ENCODE measurements at places on chromosomes 5 and 9.

DNA sequence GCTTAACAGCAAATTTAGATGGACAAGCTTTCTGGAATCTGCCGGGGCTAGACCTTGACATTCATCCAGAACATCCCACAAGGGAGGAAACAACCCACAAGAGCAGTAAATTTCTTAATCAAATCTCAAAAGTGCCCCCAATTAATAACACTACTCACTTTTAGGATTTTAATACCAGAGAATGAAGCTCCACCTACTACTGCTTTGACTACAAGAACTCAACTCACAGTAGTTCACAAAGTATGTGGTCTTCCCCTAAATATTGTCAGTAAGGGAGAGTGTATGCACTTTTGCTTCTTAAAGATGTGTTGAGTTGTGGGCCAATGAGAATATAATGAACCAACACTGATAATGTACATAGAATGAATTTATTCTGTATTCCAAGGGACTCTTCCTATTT, 94.7 kb downstream of the EBF1 start:
- DNase-seq: no peak

DNA sequence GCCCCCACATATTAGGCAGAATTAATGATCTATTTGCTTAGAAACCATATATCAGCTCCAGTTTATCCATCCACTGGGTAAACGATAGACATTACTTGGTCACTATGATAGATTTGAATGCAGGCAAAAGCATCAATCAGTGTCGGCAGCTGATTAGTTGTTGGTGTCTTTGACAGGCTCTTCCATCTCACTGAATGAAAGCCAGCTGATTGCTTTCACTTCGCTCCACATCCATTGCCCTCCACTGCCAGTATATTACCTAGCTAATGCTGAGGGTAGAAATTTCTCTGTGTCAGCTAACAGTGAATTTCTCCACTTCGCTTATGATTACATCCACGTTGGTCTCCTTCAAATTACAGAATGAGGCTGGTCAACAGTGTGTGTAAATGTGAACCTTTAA, 821.3 kb upstream of the TYRP1 start:
- DNase-seq: peak; percentile 85

DNA sequence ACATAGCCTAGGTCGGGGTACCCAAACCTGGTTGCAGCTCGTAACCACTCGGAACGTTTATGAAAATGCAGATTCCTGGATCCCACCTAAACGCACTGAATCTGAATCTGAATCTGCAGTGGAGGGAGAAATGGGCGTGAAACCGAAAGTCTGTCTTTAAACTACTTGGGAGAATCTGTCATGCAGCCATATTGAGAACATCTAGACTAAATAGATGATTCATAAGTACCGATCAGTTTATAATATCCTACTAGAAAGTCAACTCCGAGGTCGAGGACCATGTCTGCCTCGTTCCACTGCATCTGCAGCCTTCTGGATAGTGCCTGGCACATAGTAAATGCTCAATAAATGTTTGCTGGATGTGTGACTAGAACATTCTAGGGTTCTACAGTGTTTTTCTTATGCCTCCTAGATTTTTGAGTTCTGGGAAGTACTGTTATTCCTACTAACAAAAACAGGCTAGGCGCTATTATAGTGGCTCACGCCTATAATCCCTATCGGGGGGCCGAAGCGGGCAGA, 632 bp downstream of the COQ4 start:
- DNase-seq: no peak

- no peak for DNase-seq
Observed at GRCh38 chr9:2085716-2086115, 70.6 kb downstream of the SMARCA2 start.

DNA sequence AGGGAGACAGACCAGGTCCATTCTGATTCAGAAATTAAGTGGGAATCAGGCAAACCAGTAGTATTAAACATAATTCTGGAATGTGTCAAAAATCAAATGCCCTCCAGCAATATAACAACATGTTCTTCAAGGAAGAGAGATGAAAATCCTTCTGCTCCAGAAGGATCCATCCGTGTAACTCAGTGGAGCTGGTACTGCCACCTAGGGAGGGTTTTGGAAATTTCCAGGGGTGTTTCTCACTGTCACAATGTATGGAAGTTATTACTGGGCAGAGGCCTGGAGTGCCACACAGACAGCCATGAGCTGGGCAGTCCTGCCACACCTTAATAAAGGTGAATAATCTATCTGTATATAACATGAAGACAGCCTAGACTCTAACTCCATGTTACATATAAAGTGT, 87.5 kb downstream of the TTLL11 start:
- DNase-seq: no peak

DNA sequence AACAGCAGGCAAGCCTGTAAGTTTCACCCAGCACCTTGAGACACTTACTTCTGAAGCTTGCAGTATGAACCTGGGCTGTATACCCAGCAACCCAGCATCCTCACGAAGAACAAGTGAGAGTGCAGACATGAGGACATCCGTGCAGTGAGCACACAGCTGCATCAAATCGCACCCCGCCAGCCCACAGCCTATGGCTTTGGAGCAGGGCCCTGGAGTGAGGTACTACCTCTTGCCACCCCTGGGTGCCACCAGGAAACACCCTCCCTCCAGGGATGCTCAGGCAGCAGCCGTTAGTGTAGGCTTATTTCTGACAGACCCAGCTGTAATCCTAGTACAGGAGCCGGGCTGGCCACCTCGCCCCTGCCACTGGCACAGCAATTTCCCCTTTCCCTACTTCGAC, 81.4 kb downstream of the ATPSCKMT start:
- DNase-seq: no peak

GRCh38 chr9:71763832-71764231, 4.5 kb downstream of the CEMIP2 start:
- no peak for DNase-seq

DNA sequence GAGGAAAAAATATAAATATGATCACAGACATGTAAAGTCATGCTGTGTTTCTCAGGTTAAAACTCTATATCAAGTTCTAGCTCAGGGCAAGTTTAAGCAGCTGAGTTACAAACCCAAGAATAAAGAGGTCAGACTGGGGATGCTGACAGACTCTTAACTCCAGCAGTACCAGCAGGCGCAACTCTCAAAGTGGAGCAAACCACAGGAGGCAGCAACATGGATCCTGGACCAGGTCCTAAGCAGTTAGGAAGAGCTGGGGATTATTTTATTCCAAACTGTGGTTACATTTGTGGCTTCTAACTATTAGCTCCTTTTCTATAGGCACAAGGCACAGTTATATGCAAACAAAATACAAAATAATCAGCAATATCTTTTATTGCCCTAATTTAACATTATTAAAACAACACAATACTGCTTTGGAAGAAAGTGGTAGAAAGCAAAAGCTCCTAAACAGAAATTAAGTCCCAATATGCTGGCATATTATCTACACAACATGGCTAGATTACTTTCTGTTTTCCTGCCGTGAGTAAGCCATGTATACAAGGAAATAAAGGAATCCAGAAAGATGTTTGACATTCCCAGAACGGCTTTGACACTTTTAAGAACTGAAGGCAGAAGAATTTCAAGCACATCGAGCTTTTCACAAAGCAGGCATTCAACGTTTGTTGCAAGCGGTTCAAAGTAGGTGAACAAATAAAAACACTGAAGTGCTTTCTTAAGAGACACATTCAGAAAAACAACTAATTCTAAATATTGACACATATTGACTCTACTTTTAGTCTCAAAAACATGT, 378.8 kb upstream of the ZNF608 start:
- no peak for DNase-seq

DNA sequence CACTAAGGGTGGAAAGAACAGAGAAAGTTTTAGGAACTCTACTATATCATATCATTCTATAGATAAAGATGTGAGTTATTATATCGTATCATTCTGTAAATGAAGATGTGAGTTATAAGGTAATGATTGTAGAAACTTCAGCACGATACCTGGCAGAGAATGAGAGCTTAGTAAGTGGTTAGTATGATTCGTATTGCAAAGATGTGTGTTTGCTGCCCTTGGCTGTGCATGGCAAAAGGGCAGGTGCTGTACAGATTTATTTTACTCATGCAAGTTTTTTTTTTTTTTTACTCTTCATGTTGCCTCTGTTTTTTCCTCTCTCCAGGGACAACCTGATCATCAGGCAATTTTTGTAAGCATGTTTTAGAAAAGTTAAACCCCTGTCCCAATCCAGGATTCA, 83.3 kb downstream of the EGFLAM start:
- DNase-seq: no peak

DNA sequence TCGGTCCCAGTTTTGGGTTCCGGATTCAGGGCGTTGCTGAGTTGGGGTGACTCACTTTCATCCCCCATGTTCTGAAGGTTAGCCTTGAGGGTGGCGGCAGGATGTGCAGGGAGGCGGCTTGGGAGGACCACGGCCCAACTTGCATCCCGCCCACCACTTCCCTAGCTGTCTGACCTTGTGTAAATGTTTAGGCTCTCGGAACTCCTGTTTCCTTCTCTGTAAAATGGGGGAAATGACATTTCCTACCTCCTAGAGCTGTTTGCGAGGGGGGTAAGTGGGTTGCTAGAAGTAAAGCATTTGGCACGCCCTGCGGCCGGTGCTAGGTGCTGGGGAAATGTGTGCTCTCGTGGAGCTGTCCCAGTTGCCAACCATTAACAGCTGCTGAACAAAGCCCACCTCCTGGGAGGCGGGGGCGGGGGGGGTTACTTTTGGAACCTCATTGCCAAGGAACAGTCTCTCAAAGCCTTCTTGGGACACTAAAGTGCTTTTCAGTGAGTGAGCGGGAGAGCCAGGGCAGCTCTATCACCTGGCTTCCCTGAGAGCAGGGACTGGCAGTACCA, 27.5 kb downstream of the PTGES2 start:
- DNase-seq: no peak

DNA sequence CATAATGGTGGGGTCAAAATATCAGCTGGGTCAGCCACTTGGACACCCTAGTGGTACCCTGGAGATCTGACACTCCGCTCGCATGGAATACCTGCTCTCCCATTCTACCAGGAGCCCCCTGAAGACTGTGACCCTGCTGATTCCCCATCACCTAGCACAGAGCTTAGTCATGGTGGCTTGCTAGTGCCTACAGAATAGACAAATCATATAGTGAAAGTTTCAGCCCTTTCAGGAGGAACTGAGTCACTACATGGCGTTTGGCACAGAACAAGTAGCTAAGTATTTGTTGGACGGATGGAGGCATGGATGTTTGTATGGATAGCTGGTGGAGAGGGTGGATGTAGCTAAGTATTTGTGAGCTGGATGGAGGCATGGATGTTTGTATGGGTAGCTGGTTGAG, 65.3 kb downstream of the LMX1B start:
- no peak for DNase-seq

DNA sequence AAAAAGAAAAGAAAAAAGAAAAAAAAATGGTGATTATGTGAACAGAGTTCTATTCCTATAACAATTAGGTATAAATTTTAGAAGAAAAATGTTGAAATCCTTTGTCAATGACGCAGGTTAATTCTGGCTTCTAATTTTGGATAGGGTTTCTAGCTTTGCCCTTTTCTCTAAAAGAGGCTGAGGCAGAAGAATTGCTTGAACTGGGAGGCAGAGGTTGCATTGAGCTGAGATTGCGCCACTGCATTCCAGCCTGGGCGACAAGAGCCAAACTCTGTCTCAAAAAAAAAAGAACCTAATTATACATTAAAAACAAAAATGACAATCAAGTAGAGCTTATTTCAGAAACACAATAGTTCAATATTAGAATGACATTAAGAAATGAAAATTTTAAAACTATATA, 2.9 kb downstream of the STXBP1 start:
- DNase-seq: no peak

DNA sequence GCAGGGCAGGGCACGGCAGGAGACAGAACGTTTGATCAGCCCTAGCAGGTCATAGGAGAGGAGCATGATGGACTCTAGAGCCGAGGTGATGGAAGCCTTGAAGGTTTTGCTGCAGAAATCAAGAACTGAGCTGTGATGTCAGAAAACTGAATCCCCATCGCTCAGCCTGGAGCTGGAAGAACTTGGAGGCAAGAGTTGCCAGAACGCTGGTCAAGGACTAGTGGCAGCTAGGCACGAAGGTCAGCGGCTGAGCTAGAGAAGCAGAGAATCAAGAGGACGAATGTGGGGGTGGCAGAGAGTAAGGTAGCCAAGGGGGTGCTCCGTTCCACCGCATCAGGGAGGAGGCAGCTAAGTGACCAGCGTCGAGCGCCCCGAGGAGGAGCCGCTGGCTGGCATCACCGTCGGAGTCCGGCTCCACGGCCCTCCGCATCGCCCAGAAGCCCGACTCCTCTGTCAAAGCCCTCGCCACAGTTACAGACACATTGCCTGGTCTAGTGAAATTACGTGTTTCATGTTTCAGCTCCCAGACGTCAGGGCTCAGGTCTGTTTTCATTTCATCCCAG, 1.2 kb upstream of the GALNT10 start:
- DNase-seq: no peak

- DNase-seq: no peak
Observed at GRCh38 chr9:36835271-36835996, 198.6 kb downstream of the PAX5 start.

- DNase-seq: no peak
Observed at GRCh38 chr5:125180231-125180829, 433.9 kb upstream of the ZNF608 start.

DNA sequence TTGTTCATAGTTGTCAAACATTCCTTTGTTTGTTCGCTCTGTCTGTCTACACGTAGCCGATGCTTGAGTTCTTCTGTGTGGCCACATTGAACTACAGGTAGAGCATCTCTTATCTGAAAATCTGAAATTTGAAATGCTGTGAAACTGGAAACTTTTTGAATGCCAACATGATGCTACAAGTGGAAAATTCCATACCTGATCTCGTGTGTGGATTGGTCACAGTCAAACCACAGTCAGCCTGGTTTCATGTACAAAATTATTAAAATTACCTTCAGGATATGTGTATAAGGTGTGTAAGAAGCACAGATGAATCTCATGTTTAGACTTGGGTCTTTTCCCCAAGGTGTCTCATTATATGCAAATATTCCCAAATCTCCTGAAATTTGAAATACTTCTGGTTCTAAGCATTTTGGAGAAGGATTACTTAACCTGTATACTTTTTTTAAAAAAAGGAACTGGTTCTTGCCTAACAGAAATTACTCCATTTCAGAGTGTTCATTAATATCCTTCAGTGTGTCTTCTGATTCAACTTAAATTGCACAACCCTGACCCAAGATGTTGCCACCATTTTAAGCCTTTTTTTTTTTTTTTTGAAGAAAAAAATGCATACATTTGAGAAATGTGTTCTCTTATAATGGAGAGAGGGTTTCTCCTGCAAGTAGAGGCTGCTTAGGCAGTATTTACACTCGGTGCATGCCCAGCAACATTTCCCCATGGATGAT, 254.3 kb downstream of the MAST4 start:
- DNase-seq: no peak

Measured in NCI-H1105 (cell line).